ENCODE measurements at places on chromosomes 6 and 20.

DNA sequence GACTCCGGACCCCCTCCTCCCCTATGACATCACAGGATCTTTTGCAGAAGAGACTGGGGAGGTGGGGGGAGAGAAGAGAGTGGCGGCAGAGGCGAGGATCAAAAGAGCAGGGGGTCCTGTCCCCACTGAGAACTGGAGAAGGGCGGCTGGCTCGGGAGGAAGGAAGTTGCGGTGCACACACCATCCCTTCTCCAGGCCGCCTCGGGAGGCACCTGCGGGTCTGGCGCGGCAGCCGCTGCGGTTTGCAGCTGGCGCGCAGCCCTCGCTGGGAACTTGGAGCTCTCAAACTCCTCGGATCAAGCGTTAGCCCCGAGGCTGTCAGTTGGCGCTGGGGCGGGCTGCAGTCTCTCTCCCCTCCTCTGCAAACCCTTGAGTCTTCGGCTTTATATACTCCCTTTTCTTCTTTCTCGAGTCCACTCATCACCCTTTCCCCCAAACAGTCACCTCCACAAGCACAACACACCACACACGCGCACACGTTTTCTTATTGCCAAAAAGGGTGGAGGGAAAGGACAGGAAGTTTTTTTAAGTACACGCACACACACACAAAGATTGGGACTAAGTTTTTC is 180.7 kb downstream of the TBXT start:
- DNase-seq: no peak

DNA sequence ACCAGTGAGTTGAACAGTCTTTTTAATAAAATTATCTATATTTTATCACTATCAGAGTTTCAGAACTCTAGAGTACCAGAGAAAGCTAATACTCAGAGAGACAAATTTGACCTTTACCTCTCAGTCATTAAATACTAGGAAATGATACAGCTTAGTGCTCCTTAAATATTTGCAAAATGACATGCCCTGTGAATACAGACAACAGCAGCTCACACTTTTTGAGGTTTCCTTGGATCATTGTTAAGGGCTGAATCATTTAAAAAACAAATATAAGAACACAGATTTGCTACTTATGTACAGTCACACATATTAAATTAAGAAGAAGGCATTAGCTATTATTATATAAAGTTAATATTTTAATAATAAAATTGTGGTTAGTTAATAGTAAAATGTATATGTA is 1158.7 kb upstream of the EYS start:
- no peak for DNase-seq

GRCh38 chr20:36836591-36837269 is 39.2 kb upstream of the TLDC2 start:
- peak; percentile 77 for DNase-seq

- DNase-seq: no peak
Observed at GRCh38 chr6:157711060-157711459, 112.0 kb upstream of the SNX9 start.

DNA sequence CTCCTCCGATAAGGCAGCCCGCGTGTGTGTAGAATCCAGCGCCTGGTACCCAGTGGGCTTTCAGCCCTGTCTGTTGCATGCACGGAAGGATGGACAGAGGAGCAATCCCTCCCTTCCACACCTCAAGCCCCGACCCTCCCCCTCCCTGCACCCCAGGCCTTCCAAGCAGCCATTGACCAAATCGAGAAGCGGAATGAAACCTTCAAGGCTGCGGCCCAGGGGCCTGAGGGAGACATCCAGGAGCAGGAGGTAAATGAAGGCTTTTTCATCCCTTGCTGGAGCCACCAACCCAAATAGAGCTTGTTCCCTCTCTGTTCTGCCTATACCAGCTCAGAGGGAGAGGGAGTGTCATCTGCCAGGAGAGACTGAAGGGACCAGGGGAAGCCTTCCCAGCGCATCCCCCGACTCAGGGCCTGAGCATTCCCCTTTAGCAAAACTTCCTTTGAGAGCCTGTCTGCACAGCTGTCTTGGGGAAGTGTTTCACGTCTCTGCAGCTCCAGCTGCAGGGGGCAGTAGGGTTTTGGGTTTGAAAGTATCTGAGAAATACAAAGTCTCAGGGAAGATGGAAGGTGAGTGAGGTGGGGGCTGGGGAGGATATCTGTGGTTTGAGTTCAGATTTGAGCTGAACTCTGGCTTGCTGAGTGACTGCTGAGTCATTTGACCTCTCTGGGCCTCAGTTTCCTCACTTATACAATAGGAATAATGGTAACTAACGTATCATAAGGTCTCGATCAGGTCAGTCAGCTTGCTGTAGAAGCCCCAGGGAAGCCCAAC is 16.1 kb downstream of the FGD2 start:
- peak; percentile 91 for DNase-seq

- no peak for DNase-seq
Observed at GRCh38 chr20:38790200-38791053, 15.1 kb upstream of the PPP1R16B start.

DNA sequence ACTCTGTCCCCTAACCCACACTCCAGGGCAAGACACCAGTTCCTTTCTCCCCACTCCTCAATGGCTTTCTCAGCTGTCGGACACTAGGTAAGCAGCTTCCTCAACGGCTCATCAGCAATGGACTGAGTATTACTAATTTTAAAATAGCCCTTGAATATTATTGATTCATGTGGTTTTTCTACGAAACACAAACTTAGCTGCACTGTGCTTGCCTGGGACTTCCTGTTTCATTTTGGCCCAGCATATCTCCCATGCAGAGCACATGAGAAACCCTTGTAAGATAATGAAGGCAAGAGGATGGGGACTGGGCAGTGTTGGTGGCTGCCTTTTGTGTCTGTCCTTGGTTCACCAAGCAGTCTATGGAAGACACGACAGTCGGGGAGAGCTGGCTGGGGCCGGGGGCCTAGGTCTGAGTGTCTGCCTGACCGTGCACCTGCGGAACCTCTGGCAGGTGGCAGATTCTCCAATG is 48.9 kb downstream of the RNASET2 start:
- DNase-seq: peak; percentile 51

DNA sequence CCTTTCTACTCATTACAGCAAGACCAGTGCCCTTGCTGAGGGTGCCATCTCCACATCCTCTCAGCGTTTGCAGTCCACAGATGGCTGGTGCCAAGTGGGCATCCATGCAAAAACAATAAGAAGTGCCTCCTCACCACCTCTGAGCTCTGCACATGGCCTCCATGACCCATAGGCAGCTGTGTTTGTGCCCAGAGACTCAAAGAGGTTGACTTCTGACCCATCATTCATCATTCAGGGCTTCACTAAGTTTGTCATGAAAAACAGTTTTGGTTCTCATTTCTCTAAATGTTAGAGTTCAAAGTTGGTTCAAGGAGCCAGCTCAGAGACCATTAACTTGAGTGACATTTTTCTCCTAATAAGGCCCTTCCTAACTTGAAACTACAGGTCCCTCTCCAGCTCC is 512.6 kb upstream of the MAP3K7 start:
- DNase-seq: no peak

GRCh38 chr6:65922049-65922448 is 215.0 kb upstream of the EYS start:
- DNase-seq: no peak

GRCh38 chr6:135774006-135774405 is 77.5 kb upstream of the PDE7B start:
- no peak for DNase-seq

DNA sequence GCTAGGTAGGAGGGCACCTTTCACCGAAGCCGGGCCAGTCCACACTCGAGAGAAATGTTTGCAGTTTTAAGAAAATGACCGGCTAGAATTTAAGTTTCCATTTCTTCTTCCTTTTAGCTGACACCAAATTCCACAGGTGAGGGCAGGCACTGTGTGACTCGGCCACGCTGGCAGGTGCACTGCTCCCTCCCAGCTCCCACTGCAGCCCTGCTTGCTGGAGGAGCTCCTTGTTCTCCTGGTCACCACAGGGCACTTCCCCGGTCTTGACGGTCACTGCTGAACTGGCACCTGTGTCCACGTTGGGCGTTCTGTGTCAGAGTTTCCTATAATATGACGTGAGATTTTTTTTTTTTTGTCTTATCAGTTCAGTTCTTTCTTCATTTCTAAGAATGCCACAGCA is 3.6 kb upstream of the KIF25 start:
- no peak for DNase-seq

- DNase-seq: no peak
Observed at GRCh38 chr20:61497029-61497627, 245.1 kb downstream of the CDH4 start.

GRCh38 chr20:830011-830521 is 3.4 kb upstream of the FAM110A start:
- no peak for DNase-seq

GRCh38 chr6:36730424-36731380 is 33.1 kb downstream of the RAB44 start:
- no peak for DNase-seq

DNA sequence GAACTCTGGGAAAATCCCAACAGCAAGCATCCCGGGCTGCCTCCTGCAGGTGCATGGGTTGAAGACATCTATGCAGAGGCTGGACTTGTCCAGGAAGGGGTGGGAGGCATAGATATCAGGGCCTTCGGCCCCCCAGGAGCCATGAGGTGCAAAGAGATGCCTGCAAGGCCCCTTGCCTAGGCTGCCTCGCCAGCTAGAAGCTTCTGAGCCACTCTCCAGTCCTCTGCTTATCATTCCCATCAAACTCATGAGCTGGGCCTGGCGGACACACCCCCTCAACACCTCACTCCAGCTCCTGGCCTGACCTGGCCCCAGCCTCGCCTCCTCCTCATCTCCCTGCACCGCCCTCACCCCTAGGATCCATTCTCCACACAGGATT is 152.4 kb upstream of the PTPN1 start:
- no peak for DNase-seq

DNA sequence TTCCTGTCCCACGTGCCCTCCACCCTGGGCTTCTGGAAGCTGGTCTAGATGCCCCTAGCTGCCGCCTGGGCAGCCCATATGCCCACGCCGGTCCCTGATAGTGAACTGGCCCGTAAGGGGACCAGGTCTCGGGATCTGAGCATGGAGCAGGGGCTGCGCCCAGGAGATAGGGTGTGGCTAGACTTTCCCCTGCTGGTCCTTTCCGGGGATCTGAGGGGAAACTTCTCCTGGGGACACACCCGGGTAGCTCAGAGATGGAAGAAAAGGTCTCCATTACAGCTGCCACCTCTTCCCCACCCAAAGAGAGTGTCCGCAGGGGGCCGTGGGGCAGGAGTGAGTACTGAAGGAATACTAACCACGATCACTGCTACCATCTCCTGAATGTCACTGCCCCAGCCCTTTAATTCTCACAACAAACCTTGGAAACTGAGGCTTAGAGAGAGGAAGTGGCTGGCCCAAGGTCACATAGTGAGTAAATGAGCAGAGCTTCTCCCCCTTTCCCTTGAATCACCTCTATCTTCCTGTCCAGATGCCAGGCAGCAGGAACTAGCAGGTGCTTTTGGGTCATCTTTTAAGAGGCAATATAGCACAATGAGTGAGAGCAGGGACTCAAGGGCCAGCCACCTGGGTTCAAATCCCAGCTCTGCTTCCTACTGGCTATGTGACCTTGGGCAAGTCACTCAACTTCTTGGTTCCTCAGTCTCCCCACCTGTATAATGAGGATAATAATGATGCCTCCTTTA is 11.8 kb upstream of the CCN5 start:
- no peak for DNase-seq

- DNase-seq: no peak
Observed at GRCh38 chr6:2959909-2960719, 11.3 kb downstream of the SERPINB6 start.

DNA sequence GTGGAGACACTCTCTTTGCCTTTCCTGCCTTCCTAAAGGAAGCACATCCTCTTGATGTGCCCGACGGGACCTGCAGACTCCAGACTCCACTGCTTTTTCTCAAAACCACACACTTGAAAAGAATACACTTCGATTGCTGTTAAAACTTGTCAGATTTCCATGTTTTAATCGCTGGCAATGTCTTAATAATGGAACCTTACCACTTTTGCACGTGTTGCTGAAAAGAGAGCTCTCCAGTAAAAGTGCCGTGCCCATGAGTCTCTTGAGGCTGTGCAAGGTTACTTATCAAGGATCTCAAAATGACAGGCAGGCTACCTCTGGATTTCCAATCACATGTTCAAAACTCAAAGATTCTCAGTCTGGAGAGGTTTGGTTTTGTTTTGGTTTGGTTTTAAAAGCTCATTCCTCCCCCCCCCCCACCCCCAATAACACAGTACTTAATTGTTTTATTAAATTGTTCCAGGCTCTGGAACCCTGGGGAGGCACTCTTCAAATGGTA is 12.0 kb upstream of the TFAP2A start:
- no peak for DNase-seq

DNA sequence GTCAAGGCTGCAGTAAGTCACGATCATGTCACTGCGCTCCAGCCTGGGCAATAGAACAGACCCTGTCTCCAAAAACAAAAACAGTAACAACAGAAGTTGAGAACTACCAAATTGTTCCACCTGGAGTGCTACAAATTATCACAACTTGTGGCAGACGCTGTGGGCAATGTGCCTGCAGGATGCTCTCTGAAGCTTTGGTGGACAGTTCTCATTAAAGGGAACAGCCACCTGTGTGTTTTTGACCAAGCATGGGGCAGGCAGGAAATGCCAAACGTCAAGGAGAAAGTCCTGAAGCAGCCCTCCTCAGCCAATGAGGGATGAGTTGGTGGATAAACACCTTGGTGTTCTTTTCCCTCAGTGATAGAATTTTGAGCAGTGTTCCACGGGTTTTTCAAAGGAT is 15.8 kb downstream of the COX4I2 start:
- no peak for DNase-seq

- DNase-seq: no peak
Observed at GRCh38 chr6:133079901-133080300, 161.3 kb upstream of the EYA4 start.

- DNase-seq: no peak
Observed at GRCh38 chr20:10848810-10849370, 175.1 kb upstream of the JAG1 start.

DNA sequence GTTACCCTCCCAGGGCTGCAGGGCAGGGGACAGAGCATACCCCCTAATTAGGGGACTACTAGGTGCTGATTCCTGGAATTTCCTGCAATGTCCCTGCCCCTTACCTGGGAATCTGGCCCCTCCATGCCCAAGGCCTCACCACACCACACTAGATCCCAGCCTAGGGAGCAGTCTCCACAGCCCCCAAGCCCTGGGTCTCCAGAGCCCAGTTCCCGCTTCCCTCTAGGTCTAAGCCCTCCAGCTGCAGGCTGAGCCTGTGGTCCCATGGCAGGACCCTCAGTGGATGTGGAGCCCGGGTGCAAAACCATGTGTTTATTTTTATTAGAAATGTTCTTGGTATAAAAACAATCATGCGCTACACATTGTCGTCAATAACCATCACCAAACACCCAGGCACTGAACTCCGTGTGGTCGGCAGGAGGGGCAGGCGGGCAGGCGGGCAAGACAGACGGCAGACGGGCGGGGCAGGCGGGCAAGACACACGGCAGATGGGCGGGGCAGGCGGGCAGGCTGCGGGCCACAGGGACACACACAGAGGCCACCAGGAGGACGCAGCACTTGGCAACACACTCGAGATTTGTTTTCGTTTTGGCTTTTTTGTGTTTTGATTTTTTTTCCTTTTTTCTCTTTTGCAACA is 124.2 kb downstream of the GRM4 start:
- DNase-seq: no peak

- no peak for DNase-seq
Observed at GRCh38 chr20:22403632-22404361, 180.6 kb downstream of the FOXA2 start.

Data from activated naive CD4-positive, alpha-beta T cell treated with anti-CD3 and anti-CD28 coated beads, Interleukin-2, amount 10 ng/mL, durations not matched to agents 7 days and 5 days (primary cell).